AML-193 (cell line): ENCODE measurements at places on chromosomes 2 and 18.

- no peak for DNase-seq
Observed at GRCh38 chr2:43898838-43899346, 60.1 kb downstream of the ABCG8 start.

DNA sequence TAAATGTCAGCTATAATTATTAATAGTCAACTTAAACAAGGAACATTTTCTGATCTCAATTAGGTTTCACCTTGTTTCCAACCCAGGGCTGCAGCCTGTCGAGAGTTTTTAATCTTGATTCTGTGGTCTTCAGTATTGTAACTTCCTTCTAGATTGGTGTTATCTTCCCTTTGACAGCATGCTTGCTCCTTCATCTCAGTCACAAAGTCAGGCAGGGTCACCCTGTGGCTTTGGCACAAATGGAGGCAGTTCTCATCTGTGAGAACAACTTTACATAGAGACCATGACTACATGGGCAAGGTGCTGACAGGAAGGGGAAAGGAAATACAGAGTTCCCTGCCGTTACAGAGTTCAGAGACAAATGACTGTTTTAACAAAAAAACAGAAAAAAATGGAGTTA, 50.5 kb downstream of the HNRNPLL start:
- DNase-seq = no peak

- DNase-seq = peak; percentile 22
Observed at GRCh38 chr2:39780825-39781600, 2.0 kb upstream of the THUMPD2 start.

GRCh38 chr2:158998551-158999248, 30.3 kb downstream of the TANC1 start:
- DNase-seq = no peak

DNA sequence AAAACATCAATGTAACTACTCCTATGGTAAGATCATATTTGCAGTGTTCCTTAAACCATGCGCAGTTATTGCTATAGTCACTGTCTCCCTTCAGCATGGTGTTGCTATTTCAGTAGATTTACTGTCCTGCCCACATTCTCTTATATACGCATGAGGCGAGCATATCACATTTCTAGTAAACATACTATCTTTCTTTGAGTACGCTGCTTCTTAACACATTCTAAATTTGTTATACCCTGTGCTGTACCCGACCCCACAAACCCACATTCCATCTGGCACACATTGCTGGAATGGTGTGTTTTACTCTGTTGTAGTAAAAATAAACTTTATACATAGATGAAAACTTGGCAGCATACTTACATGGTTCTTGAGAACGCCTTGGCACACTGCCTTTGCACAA, 163.3 kb downstream of the QPCT start:
- no peak for DNase-seq

DNA sequence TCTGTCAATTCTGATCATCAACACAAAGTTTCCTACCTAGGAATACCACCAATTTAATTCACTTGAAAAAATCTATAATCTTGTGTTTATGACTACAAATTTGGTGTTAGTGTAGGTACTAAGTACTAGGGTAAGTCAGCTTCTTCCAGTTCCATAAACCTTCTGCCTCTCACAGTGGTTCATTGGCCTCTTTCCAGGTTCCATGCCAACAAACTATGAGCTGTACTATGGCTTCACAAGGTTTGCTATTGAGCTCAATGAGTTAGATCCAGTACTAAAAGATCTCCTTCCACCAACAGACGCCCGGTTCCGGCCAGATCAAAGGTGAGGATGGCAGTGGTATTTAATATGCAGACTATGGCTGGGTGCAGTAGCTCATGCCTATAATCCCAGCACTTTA, 58.8 kb downstream of the PRKRA start:
- DNase-seq = no peak

DNA sequence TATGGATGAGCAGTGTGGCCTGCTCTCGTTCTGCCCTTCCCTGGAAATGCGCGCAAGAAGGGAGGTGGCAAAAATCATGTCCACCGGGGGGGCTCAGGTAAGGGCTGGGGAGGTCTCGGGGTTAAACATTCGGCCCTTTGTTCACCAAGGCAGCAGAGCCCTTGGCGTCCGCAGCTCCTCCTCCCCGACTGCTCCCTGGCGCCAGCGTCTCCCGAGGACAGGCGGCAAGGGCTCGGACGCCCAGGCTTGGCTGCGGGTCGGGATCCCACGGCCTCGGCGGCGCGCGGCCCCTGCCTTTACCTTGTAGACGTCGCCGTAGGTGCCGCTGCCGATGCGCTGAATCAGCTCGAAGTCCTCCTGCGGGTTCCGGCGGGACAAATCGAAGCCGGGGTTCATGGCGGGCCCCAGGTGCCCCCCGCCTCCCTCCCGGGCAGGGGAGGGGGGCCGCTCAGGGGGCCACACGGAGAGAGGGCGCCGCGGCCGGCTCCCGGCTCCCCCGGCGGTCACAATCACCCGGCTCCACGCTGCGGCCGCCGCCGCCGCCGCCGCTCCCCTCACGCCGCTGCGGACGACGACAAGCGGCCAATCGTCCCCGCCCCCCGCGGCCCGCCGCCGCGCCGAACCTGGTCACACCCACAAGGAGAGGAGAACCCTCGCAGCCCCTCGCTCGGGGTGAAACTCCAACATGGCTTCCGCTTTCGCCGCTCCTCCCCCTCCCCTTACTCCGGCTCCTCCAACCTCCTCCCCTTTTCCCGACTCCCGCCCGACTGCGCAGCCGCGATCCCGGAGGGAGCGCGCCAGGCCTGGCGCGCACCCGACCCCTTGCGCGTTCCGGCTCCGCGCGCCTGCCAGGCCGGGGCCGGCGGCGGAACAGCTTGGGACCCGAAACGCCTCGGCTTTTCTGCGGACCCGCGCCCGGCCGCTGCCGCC, at the start of gene MAP4K3:
Gene MAP4K3 (minus strand): TSS at position 694 of the 930 bp plus-strand sequence. CDS start 298 bp downstream, at position 396.
- peak; percentile 82 for DNase-seq

GRCh38 chr18:58502628-58503027, 126.3 kb downstream of the ALPK2 start:
- no peak for DNase-seq

DNA sequence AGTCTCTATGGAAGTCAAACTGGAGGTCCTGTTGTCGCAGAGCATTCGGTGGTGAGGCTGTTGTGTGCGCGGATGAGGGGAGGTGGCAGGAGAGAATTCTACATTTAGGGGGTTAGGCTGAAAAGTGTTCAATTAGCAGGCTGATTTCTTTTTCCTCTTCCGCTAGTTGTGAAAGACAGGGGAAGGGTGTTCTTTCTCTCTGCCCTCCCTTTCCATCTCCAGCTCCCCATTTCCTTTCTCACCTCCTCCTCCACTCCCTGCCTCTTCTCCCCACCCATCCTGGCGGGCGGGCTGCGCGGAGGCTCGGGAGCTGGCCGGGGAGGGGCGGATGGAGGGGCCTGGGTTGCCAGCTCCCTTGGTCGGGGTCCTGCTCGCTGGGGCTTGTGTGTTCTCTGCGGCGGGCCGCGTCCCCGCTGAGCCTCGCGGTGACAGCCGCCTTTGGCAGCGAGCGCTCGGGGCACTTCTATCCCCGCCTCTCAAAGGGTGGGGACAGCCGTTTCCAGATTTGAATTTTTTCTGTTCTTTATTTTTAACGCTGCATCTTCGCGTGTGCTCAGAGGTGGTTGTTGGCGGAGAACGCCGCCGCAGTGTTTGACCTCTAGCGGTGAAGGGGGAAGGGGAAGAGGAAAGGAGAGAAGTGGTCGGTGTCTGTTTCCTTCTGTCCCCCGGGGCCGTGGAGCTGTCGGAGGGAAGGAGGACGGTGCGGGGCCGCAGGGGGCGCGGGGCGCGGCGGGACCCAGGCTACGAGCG, 3.6 kb downstream of the SOX11 start:
- DNase-seq = no peak

DNA sequence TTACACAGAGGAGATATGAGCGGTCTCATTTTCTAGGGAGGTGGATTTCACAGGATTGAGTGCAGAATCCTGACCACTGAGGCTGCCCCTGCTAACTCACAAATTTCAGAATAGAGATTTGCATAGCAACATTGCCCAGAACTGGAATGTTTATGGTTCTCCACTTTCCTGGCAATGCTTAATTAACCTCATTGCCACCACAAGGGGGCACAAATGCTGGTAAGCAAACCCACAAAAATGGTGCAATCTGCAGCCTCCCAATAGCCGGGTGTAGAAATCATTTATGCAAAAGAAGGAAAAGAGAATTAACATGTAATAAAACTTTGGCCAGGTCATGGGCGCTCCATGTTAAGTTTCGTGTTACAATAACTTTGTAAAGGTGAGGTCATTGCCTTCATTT, 112.4 kb downstream of the CYRIA start:
- peak; percentile 58 for DNase-seq

DNA sequence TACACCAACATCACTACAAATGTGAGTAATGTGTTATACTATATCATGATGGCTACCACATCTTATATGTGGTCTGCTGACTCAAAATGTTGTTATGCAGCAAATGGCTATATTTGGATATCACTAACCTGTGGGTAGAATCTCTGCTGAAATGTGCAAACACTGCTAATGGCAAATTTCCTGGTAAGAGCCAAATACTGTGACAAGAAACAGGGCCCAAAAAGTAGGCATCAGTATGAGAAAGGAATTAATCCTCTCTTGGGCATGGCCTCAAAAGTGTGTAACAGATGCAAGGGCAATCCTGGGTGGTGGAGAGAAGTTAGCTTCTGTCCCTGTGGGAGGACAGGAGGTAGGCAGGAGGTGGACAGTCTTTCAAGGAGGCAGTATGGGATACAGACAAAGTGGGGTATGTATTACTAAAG, 13.3 kb downstream of the ATF2 start:
- DNase-seq = no peak

DNA sequence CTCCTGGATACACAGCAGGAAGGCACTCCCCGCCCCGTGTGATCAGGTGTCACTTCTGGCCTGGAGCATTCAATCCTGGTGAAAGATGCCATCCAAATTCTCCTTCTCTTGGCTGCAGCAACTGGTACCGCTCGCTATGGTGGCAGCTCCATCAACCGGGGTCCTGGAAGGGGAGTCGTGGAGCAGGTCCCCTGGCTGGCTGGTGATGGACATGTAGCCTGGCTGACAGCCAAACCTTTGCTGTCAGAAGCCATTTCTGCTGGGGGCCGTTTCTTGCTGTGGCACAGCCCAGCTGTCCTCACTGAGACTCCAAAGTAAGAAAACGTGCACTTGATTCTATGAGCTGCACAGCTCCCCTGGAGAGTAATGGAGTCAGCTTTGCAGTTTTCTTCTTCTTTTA, 7.1 kb upstream of the CYS1 start:
- DNase-seq = no peak

- no peak for DNase-seq
Observed at GRCh38 chr2:213923543-213923942, 487.3 kb upstream of the VWC2L start.

DNA sequence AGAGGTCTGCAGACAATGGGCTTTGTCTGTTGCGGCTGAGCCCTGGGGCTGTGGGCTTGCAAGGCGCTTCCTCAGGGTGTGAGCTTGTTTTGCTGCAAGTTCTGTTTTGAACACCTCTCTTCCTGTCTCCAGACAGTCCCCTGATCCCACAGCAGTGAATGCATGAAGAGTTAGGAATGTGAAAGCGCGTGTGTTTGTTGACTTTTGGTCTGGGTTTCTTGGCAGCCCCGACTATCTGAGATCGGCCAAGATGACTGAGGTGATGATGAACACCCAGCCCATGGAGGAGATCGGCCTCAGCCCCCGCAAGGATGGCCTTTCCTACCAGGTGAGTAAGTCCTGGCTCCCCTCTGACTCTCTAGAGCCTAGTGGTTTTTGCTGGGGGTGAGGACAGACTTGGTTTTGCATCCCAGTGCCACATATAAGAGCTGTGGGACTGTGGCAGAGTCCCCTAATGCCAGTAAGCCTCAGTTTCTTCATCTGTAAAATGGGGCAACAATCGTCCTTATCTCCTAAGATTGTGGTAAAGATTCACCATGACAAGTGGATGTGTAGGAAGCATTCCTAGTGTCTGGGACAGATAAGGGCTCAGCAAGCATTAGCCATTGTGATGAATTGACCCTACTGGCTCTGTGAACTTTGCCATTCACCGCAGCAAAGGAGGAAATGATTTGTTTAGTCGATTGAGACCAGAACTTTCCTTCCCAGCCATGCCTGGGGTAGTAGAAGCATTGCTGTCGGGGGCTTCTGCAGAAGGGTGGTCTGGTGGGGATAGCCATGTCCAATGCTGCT, 3.0 kb downstream of the LBH start:
- no peak for DNase-seq

- DNase-seq = no peak
Observed at GRCh38 chr2:15896859-15897258, 43.5 kb upstream of the MYCN start.

- DNase-seq = no peak
Observed at GRCh38 chr2:209121691-209122090, 302.2 kb upstream of the MAP2 start.

DNA sequence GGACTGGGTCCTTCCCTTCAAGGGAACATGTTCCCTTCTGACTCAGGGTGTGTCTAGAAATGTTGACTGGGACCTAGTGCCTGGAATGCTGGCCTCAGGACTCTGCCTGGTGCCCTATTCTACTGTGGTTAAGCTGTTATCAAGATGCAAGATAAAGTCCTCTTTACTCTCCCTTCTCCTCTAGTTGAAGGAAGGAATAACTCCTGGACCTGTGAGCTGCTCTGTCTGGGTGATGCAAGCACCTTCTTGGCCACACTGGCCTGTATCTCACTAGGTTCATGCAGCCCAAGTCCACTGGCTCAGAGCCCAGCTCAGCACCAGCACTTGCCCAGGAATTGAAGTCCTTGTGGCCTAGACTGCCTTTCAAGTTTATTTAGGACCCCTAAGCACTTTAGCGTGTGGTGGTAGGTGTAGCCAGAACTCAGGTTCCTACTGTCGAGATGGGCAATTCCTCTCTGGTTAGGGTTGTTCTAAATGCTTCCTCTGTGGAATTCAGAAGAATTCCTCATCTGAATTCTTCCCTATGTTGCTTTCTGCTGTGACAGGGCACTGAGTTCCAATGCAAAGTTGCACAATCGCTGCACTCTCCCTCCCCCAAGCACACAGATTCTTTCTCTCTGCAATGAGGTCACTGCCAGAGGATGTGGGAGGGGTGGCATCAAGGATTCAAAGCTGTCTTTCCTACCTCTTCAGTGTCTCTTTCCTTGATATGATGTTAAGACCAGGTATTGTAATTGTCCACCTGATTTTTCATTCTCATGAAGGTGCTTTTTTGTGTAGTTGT, 54.7 kb downstream of the VWC2L start:
- DNase-seq = no peak

GRCh38 chr2:26302846-26303245, 43.1 kb upstream of the SELENOI start:
- no peak for DNase-seq

- no peak for DNase-seq
Observed at GRCh38 chr2:237863102-237863511, 3.7 kb downstream of the RAMP1 start.

DNA sequence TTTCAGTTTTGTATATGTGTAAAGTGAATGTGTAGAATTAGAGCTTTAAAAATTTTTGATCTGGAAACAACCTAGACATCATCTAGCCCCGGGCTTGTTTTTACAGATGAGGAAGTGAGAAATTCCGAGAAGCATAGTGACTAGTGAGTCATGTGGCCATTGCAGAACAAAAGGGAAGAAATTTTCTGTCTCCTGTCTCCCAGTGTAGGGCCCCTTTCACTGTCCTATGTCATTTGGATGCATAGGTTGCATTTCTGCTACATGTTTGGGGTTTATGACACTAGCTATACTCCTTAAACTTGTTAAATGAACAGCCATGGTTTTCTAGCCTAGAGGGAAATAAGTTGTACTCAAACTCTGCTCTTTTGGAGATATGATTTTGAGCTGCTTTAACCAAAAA, 84.6 kb downstream of the PLCL1 start:
- DNase-seq = peak; percentile 87
